Activated CD4-positive, alpha-beta memory T cell treated with anti-CD3 and anti-CD28 coated beads, Interleukin-2, amount 10 ng/mL, durations not matched to agents 7 days and 5 days (primary cell): ENCODE measurements at places on chromosomes 3 and 15. TPM values are rescaled to one million over a fixed set of nuclear protein-coding genes. Genes with fewer than 3 reads are reported as not detected.

GRCh38 chr3:151726016-151726415, 7.7 kb upstream of the AADACL2 start:
- DNase-seq = no peak

- no peak for DNase-seq
Measured at GRCh38 chr3:64693031-64693430, 5.2 kb upstream of the ADAMTS9 start.

The SPATA12 gene
- not detected for total RNA-seq

The INKA1 gene
- total RNA-seq = 0.20 TPM

DNA sequence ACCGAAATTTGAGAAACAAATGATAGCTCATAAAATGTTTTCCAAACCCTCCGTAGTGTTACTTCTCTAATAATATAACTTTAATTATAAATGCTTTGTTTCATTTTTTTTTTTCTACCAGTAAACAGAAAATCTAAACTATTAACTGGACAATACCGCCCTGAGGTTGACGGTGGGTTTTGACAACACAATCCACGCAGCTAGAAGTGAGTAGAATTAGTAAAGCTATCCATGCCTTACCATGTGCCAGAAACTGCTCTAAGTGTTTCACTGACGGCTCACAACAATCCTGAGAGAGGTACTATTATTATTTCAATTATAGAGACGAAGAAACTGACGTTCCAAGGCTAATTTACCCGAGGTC, 410 bp downstream of the NDUFAF1 start:
- no peak for DNase-seq
